ENCODE measurements at places on chromosomes 12 and 14. TPM values are rescaled to one million over a fixed set of nuclear protein-coding genes. Genes with fewer than 3 reads are reported as not detected.

GRCh38 chr14:56798447-56799342, 11.6 kb downstream of the OTX2 start:
- H3K27me3 ChIP-seq, result peaks cover 77% of the 10 kb centered on the region
- H3K27ac ChIP-seq, result no peak overlapping the region
- DNase-seq, result no peak
- no peak overlapping the region for H3K4me3 ChIP-seq
- H3K4me1 ChIP-seq, result peaks cover 5% of the 10 kb centered on the region
- no peaks in the 10 kb centered on the region for H3K36me3 ChIP-seq

DNA sequence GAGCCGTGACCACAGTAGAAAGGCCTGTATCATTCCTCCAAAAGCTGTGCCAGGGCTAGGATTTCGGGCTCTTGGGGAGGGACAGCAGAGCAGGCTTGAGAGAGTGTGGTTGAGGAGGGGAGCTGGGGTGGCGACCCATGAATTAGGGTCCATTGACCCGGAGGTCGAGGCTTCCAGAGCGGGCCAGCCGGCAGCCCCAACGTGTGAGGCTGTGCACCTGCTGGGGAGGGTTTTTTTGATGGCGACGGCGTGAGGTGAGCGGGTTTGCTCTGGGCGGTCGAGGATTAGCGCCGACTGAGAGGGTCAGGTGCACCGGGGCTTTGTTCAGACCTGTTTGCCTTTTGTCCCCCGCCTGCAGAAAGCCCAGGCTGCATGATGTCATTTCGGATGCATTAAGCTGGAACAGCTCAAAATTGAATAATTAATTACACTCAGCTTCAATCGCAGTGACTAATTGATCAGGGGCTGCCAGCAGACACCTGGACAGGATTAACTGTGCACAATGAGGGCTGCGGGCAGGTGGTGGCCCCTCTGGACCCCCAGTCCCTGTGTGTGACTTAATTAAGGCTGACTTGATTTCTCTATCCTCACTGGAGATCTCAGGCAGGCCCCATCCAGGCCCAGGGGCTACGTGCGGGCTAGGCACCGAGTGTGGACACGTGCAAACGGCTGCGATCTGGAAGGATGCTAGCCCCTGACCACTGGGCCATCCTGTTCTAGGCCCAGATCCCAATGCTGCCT, 42.1 kb upstream of the MEG3 start:
- no peaks in the 10 kb centered on the region for H3K27me3 ChIP-seq
- H3K36me3 ChIP-seq, result no peaks in the 10 kb centered on the region

The MTA1 gene
- total RNA-seq, result 170 TPM

- no peak for DNase-seq
- H3K36me3 ChIP-seq, result no peaks in the 10 kb centered on the region
- H3K27ac ChIP-seq, result no peak overlapping the region
- peaks cover 27% of the 10 kb centered on the region for H3K27me3 ChIP-seq
- no peak overlapping the region for H3K4me3 ChIP-seq
- no peaks in the 10 kb centered on the region for H3K4me1 ChIP-seq
Measured at GRCh38 chr12:30763053-30763452, 8.3 kb upstream of the CAPRIN2 start.

- H3K4me3 ChIP-seq, result no peak overlapping the region
- no peak for DNase-seq
- no peaks in the 10 kb centered on the region for H3K36me3 ChIP-seq
Measured at GRCh38 chr14:106578481-106578880, 1052.1 kb downstream of the TMEM121 start.

GRCh38 chr12:121175383-121176119, 34.4 kb upstream of the P2RX4 start:
- no peak overlapping the region for H3K27ac ChIP-seq
- peaks cover 5% of the 10 kb centered on the region for H3K4me1 ChIP-seq
- no peak overlapping the region for H3K4me3 ChIP-seq

DNA sequence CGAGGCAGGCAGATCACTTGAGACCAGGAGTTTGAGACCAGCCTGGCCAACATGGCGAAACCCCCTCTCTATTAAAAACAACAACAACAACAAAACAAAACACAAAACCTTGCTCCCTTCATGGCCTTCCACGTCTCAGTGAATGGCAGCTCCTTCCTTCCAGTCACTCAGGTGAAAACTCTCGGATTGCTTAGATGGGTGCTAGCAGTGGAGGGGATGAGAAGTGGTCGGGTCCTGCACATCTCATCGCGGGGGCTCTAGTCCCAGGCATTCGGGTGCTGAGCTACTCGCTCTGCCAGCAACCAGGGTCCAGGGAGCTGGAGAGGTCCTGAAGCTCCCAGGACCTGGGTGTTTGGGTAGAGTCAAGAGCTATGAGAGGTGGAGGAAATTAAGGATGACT, 7.7 kb downstream of the SLC6A13 start:
- no peak for DNase-seq
- H3K4me1 ChIP-seq, result no peaks in the 10 kb centered on the region
- no peak overlapping the region for H3K4me3 ChIP-seq
- H3K27me3 ChIP-seq, result peaks cover 19% of the 10 kb centered on the region
- H3K36me3 ChIP-seq, result no peaks in the 10 kb centered on the region
- H3K27ac ChIP-seq, result no peak overlapping the region

DNA sequence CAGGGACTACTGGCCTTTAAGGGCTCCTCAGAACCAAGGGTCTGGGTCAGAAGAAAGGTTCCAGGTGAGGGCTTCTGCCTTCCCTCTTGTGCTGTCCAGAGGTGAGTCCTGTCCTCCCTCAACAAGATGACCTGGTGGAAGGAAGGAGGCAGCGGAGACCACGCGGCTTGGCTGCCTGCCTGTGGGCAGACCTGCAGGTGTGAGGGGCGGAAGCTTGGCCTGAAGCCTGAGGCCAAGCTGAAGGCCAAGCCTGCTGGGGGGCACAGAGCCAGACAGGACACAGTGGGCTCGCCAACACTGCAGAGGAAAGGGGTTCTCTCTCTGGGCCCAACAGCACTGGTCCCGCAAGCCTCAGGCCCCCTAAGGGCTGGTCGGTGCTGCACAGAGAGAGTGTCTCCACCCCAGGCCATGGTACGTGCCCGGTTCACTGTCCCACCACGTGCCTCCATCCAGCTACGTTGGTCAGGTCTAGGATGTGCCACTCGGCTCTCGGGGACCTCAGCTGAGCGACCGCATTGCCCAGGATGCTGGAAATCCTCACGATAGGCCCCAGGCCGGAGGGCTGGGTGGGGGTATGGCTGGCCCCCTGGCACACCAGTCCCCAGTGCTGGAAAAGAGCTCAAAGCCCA, 170.0 kb upstream of the PRMT8 start:
- H3K27me3 ChIP-seq, result no peaks in the 10 kb centered on the region
- no peaks in the 10 kb centered on the region for H3K36me3 ChIP-seq
- H3K27ac ChIP-seq, result no peak overlapping the region
- no peak for DNase-seq
- no peaks in the 10 kb centered on the region for H3K4me1 ChIP-seq

The LRRC23 gene
- total RNA-seq, result 4.7 TPM

GRCh38 chr12:9730591-9730990, 2.3 kb downstream of the CLECL1 start:
- H3K27me3 ChIP-seq, result no peaks in the 10 kb centered on the region
- peaks cover 66% of the 10 kb centered on the region for H3K4me1 ChIP-seq
- peak overlapping the region; percentile 89 for H3K4me3 ChIP-seq
- H3K27ac ChIP-seq, result peak overlapping the region; percentile 93
- DNase-seq, result no peak

The HAL gene
- total RNA-seq, result 0.57 TPM

GRCh38 chr14:59849411-59850130, 21.0 kb downstream of the RTN1 start:
- no peak overlapping the region for H3K4me3 ChIP-seq
- no peaks in the 10 kb centered on the region for H3K27me3 ChIP-seq
- H3K27ac ChIP-seq, result no peak overlapping the region
- DNase-seq, result no peak
- no peaks in the 10 kb centered on the region for H3K4me1 ChIP-seq

DNA sequence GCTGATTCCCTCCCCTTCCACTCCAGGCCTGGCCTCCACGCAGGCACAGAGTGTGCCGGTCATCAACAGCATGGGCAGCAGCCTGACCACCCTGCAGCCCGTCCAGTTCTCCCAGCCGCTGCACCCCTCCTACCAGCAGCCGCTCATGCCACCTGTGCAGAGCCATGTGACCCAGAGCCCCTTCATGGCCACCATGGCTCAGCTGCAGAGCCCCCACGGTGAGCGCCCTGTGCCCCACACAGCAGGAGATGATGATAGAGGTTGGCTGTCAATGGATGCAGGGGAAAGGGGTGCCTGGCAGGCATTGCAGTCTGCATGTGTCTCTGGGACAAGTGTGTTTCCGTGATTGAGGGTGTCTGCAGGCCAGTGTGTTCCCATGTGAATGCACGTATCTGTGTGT, 18.8 kb downstream of the C12orf43 start:
- H3K27me3 ChIP-seq, result peaks cover 15% of the 10 kb centered on the region
- DNase-seq, result no peak
- H3K4me3 ChIP-seq, result no peak overlapping the region
- peaks cover 2% of the 10 kb centered on the region for H3K36me3 ChIP-seq
- H3K4me1 ChIP-seq, result no peaks in the 10 kb centered on the region

DNA sequence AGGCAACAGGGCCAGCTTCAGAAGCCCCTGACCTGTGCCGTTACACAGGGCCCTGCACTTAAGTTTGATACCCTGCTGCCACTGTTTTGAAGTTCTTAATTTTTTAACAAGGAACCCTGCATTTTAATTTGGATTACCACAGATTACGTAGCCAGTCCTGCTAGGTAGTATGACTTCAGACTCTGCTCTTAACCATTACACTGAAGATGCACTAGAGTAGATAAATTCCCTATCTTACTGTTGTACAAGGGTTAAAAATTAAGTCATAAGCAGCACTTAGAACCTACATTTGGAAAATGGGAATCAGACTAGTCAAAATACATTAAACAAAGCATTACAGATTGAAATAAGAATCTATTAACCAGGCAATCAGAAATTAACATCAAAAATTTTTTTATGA, 2.3 kb downstream of the GNPNAT1 start:
- H3K27ac ChIP-seq, result no peak overlapping the region
- H3K27me3 ChIP-seq, result no peaks in the 10 kb centered on the region
- peaks cover 17% of the 10 kb centered on the region for H3K36me3 ChIP-seq

DNA sequence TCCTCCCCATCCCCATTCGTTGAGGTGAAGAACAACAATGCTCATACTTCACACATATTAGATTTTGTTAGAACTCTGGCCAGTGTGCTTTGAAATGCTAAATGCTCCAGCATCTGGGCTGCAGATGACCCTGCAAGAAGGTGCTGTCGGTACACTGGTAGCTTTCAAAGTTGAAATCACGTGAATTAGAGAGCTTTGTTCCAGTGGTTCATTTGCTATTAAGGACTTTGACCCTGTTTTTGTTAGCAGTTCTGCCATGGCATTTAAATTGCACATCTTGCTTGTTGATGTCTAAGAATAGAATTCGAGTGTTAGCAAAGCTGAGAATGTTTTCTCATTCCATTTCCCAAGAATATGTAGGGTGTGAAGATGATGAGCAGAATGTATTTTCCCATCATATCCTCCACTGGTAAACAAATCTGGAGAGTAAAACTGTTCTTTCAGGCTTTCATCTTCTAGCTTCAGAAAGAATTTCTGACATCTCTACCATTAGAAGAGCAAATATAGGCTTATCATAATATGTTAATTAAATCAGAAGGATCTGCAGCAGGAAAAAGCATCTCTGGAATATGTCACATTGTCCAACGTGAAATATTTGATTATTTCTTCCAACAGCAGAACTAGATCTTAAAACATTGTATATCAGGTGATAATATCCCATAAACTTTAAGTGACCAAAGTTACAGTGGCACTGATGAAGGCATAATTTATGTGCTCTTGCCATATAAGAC, 98.8 kb upstream of the PDE3A start:
- no peaks in the 10 kb centered on the region for H3K4me1 ChIP-seq
- no peaks in the 10 kb centered on the region for H3K36me3 ChIP-seq
- H3K27me3 ChIP-seq, result no peaks in the 10 kb centered on the region

DNA sequence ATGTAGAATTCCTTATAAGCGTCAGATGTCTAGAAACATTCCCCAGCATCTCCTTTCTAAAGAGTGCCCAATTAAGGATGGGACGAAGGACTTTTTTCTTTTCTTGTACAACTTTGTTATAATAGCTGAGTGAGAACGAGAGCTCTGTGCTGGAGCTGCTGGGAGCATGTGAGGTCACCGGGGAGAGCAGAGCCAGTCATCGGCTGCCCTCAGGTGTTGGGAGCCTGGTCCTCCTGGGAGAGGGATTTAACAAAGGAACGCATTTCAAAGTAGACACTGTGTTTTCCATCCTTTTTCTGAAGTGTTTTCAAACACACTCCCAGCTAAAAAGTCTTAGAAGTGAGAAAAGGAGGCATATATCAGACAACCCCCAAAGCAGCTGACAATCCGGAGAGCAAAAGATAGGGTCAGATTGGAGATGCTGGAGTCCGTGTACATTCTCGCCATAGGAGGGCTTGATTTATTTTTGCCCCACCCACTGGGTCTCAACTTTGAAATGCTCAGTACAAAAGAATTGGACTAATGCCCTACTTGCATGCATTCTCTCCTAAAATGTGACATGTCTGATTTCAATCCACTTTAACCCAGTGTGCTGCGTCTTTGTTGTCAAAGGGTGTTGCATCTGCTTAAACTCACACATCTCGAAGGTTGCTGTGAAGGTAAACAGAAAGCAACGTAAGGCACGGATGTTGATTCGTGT, 50.8 kb upstream of the PIWIL1 start:
- H3K4me3 ChIP-seq, result no peak overlapping the region
- H3K36me3 ChIP-seq, result peaks cover 3% of the 10 kb centered on the region
- H3K27me3 ChIP-seq, result no peaks in the 10 kb centered on the region
- peaks cover 2% of the 10 kb centered on the region for H3K4me1 ChIP-seq
- DNase-seq, result no peak

DNA sequence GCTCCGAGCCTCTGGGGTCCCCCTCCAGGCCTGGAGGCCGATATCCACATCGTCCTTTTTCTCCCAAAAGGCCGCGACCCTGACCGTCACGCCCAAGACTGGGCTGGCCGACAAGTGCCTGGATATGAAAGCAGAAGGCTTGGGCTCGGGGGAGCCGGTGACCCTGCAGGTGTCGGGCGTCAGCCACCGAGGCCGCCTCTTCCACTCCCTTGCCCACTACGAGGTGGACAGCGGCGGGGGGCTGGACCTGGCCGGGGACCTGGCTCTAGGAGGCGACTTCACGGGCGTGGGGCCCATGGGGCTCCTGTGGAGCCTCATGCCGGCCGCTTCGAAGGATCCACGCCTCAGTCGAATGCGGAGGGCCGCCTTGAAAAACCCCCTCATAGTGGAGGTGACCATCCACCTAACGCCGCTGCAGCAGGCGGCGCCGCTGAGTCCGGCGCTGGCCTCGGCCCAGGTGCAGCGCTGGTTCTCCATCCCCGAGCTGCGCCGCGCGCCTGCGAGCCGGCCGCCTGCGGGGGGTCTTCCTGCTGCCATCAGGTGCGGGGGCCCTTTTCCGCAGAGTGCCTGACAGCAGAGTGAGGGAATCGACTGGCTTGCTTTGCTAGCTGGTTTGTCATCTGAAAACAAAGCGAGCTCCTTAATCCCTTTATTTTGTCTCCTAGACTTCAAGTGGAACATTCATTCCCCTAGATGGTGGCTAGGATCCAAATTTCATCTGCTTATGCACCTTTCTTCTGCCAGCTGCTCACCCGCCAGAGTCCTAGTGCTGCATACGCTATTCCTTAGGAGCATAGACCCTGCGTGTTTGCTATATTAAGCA, 10.6 kb upstream of the DNAL1 start:
- no peak for DNase-seq
- H3K4me3 ChIP-seq, result peak overlapping the region; percentile 49
- peaks cover 5% of the 10 kb centered on the region for H3K4me1 ChIP-seq
- H3K36me3 ChIP-seq, result no peaks in the 10 kb centered on the region
- peaks cover 31% of the 10 kb centered on the region for H3K27me3 ChIP-seq

The C3AR1 gene
- total RNA-seq, result 0.50 TPM

Measured in activated T-helper 2 cell treated with anti-CD3 and anti-CD28 coated beads, Interferon-gamma antibody, Interleukin-2, Interleukin-4, amounts not matched to agents 10 μg/mL and 5 μg/mL and 100 μg/mL, durations not matched to agents 14 hours and 24 hours and 36 hours (primary cell).